ENCODE measurements at places on chromosomes 13 and 19. TPM values are rescaled to one million over a fixed set of nuclear protein-coding genes. Genes with fewer than 3 reads are reported as not detected.

GRCh38 chr19:1261798-1262622, 7.1 kb upstream of the CIRBP start:
- H3K4me1 ChIP-seq, result peaks cover 30% of the 10 kb centered on the region
- H3K4me3 ChIP-seq, result peak overlapping the region; percentile 85
- H3K36me3 ChIP-seq, result no peaks in the 10 kb centered on the region
- peaks cover 16% of the 10 kb centered on the region for H3K27me3 ChIP-seq
- no peak for DNase-seq
- H3K27ac ChIP-seq, result peak overlapping the region; percentile 43

DNA sequence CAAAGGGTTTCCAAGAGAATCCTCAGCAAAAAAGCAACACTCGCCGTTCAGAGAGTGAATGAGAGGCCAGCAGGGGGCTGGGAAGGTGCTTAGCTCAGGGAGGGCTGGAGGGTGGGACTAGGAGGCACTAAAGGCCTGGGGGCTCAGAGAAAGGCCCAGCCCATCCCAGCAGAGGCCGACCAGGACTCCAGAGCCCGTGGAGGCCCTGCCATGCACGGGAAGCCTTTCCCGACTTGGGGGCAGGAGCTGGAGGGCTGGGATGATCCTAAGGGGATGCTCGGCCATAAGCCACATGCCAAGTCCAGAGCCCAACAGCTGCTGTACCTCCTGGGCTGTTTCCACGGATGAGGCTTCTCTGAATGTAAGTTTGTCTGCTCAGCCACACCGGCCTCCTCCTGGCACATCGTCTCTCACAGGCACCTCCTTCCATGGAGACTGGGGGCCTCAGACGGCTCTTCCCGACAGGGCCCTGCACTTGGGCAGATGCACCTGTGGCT, 19.5 kb downstream of the RASA3 start:
- H3K36me3 ChIP-seq, result no peaks in the 10 kb centered on the region
- no peak overlapping the region for H3K4me3 ChIP-seq
- H3K27ac ChIP-seq, result peak overlapping the region; percentile 74

GRCh38 chr19:50492303-50493052, 15.8 kb upstream of the GARIN5A start:
- no peak for DNase-seq
- H3K4me1 ChIP-seq, result peaks cover 21% of the 10 kb centered on the region
- peaks cover 6% of the 10 kb centered on the region for H3K36me3 ChIP-seq
- peak overlapping the region; percentile 46 for H3K4me3 ChIP-seq

Gene BIVM
- total RNA-seq, result 39.2 TPM

Gene NLRP12
- total RNA-seq, result 0.12 TPM

GRCh38 chr19:40355975-40356680, 7.6 kb downstream of the PLD3 start:
- DNase-seq, result no peak
- peak overlapping the region; percentile 62 for H3K27ac ChIP-seq
- peaks cover 5% of the 10 kb centered on the region for H3K36me3 ChIP-seq
- peaks cover 10% of the 10 kb centered on the region for H3K4me1 ChIP-seq

- peaks cover 4% of the 10 kb centered on the region for H3K27me3 ChIP-seq
- H3K4me3 ChIP-seq, result no peak overlapping the region
- H3K4me1 ChIP-seq, result peaks cover 8% of the 10 kb centered on the region
- H3K27ac ChIP-seq, result peak overlapping the region; percentile 70
- no peak for DNase-seq
- no peaks in the 10 kb centered on the region for H3K36me3 ChIP-seq
Observed at GRCh38 chr19:4443966-4444764, 13.4 kb downstream of the UBXN6 start.

Gene ZNF160
- 127 TPM for total RNA-seq

GRCh38 chr19:442085-442484, 18.7 kb downstream of the SHC2 start:
- H3K4me1 ChIP-seq, result peaks cover 6% of the 10 kb centered on the region
- peaks cover 12% of the 10 kb centered on the region for H3K36me3 ChIP-seq
- H3K4me3 ChIP-seq, result no peak overlapping the region
- no peak for DNase-seq

Gene SYT5
- total RNA-seq, result 23.7 TPM

Gene INSR
- total RNA-seq, result 23.9 TPM

GRCh38 chr19:3637621-3638020, 11.0 kb upstream of the CACTIN start:
- H3K4me1 ChIP-seq, result no peaks in the 10 kb centered on the region
- DNase-seq, result no peak
- peaks cover 5% of the 10 kb centered on the region for H3K27me3 ChIP-seq
- H3K27ac ChIP-seq, result no peak overlapping the region

- H3K4me1 ChIP-seq, result peaks cover 4% of the 10 kb centered on the region
- H3K4me3 ChIP-seq, result no peak overlapping the region
- DNase-seq, result no peak
Observed at GRCh38 chr13:66574606-66575005, 655.5 kb downstream of the PCDH9 start.

DNA sequence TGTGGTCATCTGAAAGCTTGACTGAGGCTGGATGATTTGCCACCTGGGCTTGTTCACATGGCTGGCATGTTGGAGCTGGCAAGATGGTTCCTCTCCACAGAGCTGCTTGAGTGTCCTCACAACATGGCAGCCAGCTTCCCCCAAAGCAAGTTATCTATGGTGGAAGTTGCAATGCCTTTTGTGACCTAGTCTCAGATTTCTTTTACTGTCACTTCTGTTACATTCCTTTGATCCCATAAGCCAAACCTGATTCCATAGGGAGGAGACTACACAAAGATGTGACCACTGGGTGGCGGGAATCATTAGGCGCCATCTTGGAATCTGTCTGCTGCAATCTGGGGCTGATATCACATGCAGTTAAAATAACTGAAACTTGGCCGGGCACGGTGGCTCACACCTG, 17.5 kb upstream of the LMTK3 start:
- H3K4me1 ChIP-seq, result peaks cover 5% of the 10 kb centered on the region
- H3K4me3 ChIP-seq, result no peak overlapping the region
- peaks cover 3% of the 10 kb centered on the region for H3K27me3 ChIP-seq
- no peak overlapping the region for H3K27ac ChIP-seq
- H3K36me3 ChIP-seq, result peaks cover 5% of the 10 kb centered on the region
- no peak for DNase-seq

Gene ZNF611
- total RNA-seq, result 36.2 TPM

GRCh38 chr13:81683521-81683920, 1342.6 kb upstream of the SPRY2 start:
- H3K36me3 ChIP-seq, result no peaks in the 10 kb centered on the region
- DNase-seq, result no peak
- no peaks in the 10 kb centered on the region for H3K27me3 ChIP-seq
- no peaks in the 10 kb centered on the region for H3K4me1 ChIP-seq
- H3K27ac ChIP-seq, result no peak overlapping the region
- H3K4me3 ChIP-seq, result no peak overlapping the region

DNA sequence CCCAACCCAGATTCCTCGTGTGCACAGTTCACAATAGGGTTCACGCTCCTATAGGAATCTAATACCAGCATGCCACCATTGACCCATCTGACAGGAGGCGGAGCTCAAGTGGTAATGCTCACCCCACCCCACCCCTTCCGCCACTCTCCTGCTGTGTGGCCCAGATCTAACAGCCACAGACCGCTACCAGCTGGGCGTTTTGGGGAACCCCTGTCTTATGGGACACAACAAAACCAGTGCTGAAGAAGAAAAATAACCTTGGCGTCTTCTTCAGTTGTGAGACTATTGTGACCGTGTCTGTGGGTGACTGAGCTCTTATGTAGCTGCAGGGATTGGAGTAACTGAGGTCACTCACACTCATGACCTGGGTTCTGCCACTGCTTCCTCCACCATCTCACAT, 5.2 kb upstream of the OR10H1 start:
- DNase-seq, result no peak
- H3K4me1 ChIP-seq, result no peaks in the 10 kb centered on the region
- H3K27ac ChIP-seq, result no peak overlapping the region
- no peaks in the 10 kb centered on the region for H3K36me3 ChIP-seq

Gene FFAR1
- not detected for total RNA-seq

DNA sequence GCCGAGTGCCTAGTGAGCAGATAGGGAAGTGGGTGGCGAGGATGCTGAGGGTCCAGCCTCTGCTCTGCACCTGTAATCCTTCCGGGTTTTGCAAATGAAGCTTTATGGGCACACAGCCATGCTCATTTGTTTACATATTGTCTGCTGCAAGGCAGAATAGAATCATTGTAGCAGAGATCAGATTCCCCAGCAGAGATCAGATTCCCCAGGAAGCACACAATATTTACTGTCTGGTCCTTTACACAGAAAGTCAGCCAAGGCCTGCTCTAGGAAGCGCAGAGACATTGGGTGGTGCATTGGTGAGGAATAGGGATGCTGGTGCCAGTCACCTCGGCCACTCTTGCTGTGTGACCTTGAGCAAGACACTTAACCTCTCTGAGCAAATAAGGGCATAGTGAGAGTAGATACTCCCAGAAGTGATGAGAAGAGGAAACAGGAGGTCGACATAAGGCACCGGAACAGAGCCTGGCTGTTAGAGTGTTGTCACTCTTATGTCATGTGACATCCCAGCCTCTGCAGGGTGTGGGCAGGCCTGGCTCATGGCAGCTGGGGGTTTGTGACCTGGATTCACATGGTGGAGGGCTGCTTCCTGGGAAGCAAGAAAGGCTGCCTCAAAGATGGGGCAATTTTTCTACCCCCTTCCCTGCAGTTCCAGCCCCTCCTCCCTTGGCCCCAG, 25.6 kb downstream of the CARM1 start:
- H3K27ac ChIP-seq, result peak overlapping the region; percentile 86
- H3K4me3 ChIP-seq, result peak overlapping the region; percentile 49
- DNase-seq, result no peak

GRCh38 chr13:25686831-25687470, 315.2 kb downstream of the ATP8A2 start:
- peaks cover 43% of the 10 kb centered on the region for H3K4me1 ChIP-seq
- no peak for DNase-seq
- H3K27me3 ChIP-seq, result peaks cover 8% of the 10 kb centered on the region
- H3K4me3 ChIP-seq, result no peak overlapping the region

DNA sequence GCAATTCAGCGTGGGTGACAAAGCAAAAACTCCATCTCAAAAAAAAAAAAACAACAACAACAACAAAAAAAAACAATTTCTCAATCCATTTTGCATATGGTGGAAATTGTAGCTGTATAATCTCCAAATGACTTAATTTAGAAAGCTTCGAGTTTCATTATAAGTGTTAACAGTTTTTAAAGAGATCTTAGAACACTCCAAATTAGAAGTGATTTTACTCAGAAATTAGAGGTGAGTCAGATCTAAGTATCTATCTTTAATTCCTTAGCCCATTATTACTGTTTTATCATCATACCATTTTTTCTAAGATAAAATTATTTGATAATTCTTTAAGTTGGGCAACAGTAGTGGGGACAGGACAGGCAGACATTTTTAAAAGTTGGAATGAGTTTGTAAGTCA, 60.5 kb downstream of the ZMYM2 start:
- DNase-seq, result no peak
- peaks cover 4% of the 10 kb centered on the region for H3K27me3 ChIP-seq
- peaks cover 31% of the 10 kb centered on the region for H3K36me3 ChIP-seq
- H3K4me3 ChIP-seq, result no peak overlapping the region
- H3K4me1 ChIP-seq, result peaks cover 2% of the 10 kb centered on the region
- no peak overlapping the region for H3K27ac ChIP-seq

- no peaks in the 10 kb centered on the region for H3K36me3 ChIP-seq
- no peak for DNase-seq
- H3K27ac ChIP-seq, result peak overlapping the region; percentile 21
- peak overlapping the region; percentile 78 for H3K4me3 ChIP-seq
- peaks cover 10% of the 10 kb centered on the region for H3K4me1 ChIP-seq
Observed at GRCh38 chr13:19961489-19961888, 3.0 kb downstream of the ZMYM2 start.

DNA sequence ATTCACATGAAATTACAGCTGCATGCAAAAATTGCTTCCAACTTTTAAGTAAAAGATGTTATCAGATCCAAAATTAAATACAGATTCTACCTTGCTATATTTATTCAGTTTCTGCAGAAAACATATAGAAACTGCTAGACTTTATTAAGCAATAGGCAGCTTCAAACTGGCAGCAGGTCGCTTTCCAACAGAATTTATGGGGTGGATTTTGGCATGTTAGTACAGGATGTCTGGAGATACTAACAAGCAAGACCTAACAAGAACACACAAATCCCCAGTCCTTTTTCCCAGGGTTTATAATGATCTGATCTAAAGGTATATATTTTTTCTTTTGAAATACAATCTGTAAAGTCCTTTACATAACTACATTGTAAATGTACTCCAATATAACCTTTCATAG, 27.5 kb downstream of the TBC1D4 start:
- no peaks in the 10 kb centered on the region for H3K36me3 ChIP-seq
- no peak for DNase-seq
- H3K4me3 ChIP-seq, result no peak overlapping the region
- no peaks in the 10 kb centered on the region for H3K27me3 ChIP-seq
- H3K4me1 ChIP-seq, result peaks cover 2% of the 10 kb centered on the region
- no peak overlapping the region for H3K27ac ChIP-seq

Gene REEP6
- 21.5 TPM for total RNA-seq

- no peaks in the 10 kb centered on the region for H3K4me1 ChIP-seq
- no peaks in the 10 kb centered on the region for H3K27me3 ChIP-seq
- H3K36me3 ChIP-seq, result peaks cover 9% of the 10 kb centered on the region
- H3K4me3 ChIP-seq, result no peak overlapping the region
- H3K27ac ChIP-seq, result no peak overlapping the region
Observed at GRCh38 chr13:49840675-49841074, 48.2 kb upstream of the KPNA3 start.

DNA sequence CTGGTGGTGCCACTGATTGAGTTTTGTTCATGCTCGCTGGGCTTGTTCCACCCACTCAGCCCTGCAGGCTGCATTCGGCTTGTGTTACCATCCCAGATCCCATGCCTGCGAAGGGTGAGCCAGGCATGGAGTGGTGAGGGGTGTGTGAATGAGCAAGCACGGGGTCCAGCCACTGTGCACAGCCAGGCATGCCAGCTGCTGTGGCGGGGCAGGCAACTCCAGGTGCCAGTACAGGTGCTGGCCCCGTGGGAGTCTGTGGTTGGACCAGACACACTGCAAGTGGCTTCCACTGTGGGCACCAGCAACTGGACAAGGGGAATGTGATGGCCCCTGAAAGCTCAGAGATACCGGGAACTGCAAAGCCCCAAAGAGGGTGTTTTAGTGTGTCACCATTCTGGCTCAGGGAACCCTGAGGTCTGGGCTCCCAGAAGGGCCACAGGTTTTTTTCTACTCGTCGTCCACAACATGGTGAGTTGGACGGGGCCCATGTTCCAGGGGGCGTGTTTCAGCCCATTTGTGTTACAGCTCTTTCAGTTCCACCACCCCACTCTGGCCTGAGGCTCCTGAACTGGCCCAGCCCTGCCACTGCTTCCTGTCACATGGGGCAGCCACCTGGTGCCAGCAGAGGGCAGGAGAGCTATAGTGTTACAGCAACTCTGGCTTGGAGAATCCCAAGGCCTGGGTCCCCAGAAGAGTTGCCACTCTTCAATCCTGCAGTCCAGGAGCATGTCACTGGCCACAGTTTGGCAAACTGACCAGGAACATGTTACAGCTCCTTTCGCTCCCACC, 217.0 kb upstream of the OBI1 start:
- H3K36me3 ChIP-seq, result no peaks in the 10 kb centered on the region
- H3K27ac ChIP-seq, result peak overlapping the region; percentile 75
- H3K4me3 ChIP-seq, result no peak overlapping the region
- no peak for DNase-seq
- peaks cover 13% of the 10 kb centered on the region for H3K27me3 ChIP-seq

GRCh38 chr19:10766049-10766623, 48.3 kb downstream of the DNM2 start:
- H3K4me1 ChIP-seq, result peaks cover 9% of the 10 kb centered on the region
- no peak overlapping the region for H3K27ac ChIP-seq
- H3K36me3 ChIP-seq, result peaks cover 9% of the 10 kb centered on the region
- H3K27me3 ChIP-seq, result peaks cover 9% of the 10 kb centered on the region

GRCh38 chr13:60210510-60211330, 47.0 kb upstream of the DIAPH3 start:
- H3K27ac ChIP-seq, result no peak overlapping the region
- H3K27me3 ChIP-seq, result no peaks in the 10 kb centered on the region
- no peak for DNase-seq
- no peaks in the 10 kb centered on the region for H3K36me3 ChIP-seq

GRCh38 chr19:44607049-44607448, 6.3 kb upstream of the IGSF23 start:
- H3K4me1 ChIP-seq, result no peaks in the 10 kb centered on the region
- H3K27me3 ChIP-seq, result no peaks in the 10 kb centered on the region
- no peak overlapping the region for H3K27ac ChIP-seq
- no peaks in the 10 kb centered on the region for H3K36me3 ChIP-seq

Measured in glutamatergic neuron (in vitro differentiated cells).